A172 (cell line): ENCODE measurements at places on chromosomes 6 and 20.

DNA sequence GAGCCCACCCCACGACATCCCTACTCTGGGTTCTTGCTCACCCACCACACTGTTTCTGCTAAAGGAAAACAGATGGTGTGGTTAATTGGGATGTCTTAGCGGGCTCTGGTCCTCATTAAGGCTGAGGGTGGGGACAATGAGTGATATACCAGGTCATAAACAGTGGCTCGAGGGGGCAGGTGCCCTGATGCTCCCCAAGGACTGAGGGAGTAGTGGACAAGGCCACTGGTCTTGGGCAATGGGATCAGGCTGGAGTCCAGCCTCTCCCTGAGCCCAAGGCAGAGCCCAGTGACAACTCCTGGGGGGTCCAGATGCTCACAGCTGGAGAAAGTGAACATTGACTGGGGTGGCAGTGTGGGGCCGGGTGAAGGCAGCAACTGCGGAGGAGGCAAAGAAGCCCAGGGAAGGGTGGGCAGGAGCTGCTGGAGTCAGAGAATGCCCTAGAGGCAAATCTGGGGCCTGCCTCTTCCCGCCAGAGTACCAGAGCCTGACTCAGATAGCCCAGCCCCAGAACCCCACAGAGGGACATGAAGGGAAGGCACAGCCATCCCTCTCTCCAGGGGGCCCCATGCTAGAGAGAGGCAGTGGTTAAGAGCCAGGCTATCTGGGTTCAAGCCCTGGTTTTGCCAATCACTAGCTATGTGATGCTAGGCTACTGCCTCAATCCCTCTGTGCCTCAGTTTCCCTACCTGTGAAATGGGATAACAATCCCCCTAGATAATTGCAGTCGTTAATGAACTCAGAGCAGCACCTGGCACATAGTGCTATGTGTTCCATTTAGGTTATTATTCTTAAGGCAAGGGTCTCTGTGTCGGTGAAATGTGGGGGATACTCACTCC lies 72.3 kb downstream of the MRPL14 start:
- DNase-seq = peak; percentile 64

- DNase-seq = no peak
Observed at GRCh38 chr6:43523284-43523683, 6.4 kb downstream of the POLR1C start.

- DNase-seq = no peak
Observed at GRCh38 chr6:7138921-7139358, 31.2 kb downstream of the RREB1 start.

DNA sequence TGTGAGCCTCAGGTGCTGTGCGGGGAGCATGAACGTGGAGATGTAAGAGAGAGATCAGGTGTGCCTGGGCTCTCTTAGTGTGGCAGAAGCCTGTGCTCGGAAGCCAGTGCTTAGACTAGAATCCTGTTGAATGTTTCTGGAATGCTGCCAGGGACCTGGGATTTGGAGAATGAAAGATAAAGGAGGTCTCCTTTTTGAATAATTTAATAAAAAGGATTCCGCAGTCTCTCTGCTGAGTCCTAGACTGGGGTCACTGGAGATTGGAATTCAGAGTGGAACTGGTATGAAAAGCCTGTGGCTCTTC lies 18.8 kb upstream of the EFCAB8 start:
- no peak for DNase-seq

DNA sequence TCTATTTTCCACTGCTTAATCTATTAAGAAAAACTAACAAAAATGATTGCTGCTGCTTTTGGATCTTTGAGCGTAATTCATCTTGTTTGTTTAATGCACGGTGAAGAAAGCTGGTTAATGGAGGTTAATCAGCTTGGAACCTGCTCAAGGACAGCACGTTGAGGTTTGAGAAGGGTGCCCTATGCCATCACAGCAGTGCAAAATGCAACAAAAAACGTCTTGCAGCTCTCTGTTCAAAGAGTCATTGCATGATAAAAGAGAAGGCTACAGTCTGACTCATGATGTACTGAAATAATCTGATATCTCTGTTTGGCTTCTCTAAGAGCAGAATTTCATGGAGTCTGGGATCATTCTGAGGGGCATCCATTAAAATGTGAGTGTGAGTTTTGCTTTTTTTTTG lies 80.6 kb upstream of the PREP start:
- DNase-seq = peak; percentile 38

- no peak for DNase-seq
Observed at GRCh38 chr6:88135578-88136114, 30.5 kb downstream of the CNR1 start.

GRCh38 chr6:53465732-53466131 lies 79.2 kb downstream of the GCLC start:
- no peak for DNase-seq

DNA sequence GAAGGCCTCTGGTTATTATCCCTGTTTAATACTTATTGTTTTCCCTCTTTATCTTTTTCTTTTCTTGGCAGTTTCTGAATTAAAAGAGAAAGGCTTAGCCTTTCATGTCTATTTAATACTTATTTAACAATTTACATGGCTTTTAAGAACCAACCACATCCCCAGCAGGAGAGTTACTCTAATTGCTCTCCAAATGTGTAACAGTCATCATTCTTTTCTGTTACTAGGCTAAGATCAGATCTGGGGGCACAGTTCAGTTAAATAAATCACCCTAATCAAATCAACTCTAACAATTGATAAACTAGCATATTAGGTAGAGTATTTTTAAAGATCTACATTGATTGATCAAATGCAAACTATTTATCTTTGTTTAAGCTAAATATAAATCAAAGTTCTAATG lies 54.1 kb upstream of the NT5E start:
- no peak for DNase-seq

GRCh38 chr6:33957892-33958525 lies 154.2 kb upstream of the MLN start:
- DNase-seq = no peak

DNA sequence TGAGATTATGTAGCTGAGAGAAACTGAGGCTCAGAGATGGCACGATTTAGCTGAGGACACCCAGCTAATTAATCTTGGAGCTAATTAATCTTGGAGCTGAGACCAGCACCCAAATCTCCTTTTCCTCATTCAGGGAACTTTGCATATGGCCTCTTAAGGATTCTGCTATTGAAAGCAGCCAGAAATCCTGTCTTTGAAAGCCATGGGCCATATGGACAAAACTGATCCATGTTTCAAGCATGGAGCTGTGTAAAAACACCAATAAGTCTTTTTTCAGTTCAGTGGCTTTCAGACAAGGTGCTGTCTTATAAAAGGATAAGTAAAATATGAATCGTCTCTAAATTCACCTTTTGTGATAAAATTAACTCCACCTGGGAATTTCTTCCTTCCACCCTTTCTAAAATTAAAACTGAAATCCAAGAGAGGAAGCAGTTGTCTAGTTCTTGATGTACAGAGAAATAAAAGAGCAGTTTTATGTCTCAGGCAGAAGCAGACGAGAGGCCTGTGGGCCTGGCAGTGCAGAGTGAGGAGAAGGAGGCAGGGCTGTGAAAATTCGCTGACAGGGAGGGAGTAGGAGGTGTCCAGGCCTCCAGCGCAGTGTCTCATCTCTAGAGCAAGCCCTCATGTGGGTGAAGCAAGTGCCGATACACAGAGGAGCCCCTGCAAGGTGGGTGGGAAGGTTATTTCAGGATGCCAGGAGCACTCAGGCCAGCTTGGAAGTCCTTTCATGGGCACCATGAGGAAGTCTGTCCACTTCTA lies 266.9 kb downstream of the UST start:
- DNase-seq = no peak

- peak; percentile 8 for DNase-seq
Observed at GRCh38 chr6:156017838-156018237, 562.2 kb upstream of the NOX3 start.

DNA sequence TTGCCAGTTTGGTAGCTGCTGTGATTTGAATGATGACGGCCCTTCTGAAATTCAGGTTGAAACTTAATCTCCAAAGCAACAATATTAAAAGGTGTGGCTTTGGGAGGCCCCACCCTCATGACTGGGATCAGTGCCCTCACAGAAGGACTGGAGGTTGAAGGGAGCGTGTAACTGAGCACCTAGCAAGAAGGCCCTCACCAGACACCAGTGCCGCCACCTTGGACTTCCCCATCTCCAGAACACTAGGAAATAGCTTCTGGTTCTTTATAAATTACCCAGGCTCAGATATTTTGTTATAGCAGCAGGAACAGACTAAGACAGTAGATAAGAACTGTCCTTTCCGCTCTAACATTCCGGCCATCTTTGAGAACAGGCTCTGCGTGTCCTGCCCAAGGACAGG lies 243.1 kb downstream of the DLL1 start:
- no peak for DNase-seq

GRCh38 chr6:170234419-170234818 lies 56.5 kb downstream of the DLL1 start:
- no peak for DNase-seq

DNA sequence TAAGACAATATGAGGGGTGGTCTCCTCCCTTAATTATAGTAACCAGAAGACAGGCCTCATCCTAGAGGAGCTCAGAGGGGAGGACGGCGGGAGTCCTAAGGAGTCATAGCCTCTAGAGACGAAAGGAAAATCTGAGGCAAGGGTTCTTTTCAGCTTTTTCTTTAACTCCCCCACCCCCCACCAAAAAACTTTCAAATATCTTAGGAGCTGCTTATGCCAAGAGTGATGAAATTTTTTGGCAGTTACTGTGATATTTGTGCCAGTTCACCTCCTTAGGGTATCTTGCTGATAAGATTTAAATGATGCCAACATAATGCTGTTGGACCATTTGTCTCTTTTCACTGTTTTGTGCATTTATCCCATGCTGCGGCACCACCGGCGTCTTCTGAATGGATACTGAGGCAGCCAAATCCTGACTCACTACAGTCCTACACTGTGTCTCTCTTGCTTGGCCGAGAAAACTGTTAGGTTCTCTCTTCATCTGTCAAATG lies 44.5 kb upstream of the DSE start:
- DNase-seq = no peak

DNA sequence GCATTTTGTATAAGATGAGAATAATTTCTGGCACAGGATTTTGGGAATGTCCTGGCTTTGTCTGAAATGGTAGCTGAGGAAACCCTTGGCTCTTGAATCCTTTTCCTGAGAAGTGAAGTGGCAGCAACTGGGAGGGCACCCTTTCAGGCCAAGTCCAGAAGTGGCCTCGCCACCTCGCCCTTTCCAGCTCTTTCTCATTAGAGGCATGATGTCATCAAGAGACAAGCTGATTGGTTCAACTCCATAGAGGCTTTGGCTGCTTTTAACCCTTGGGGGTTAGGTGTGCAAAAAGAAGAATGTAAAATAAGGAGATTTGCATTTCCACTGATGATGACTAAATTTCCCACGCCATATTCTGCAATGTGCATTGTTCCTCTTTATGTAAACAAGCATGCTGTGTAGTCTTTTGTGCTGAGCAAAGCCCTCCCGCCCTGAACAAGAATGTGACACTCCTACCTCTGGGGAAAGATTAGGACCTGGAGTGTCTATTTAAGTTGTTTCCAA lies 116.5 kb downstream of the TCP11 start:
- DNase-seq = peak; percentile 69

DNA sequence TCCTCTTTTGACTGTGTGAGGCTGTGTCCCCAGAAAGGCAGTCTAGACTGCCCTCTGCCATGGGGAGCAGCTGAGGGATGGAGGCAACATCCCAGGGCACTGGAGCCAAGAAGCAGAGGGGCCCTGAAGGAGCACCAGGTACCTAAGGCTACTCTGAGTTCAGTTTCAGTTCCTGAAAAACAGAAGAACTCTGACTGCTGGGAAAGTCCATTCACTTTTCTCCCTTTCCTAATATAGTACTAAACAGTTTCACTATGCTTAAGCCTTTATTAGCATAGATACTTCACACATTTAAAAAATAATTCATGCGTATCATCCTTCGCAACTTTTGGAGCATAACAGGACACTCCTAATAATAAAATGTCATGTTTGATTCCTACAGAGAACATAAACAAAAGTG lies 130.0 kb downstream of the FOXC1 start:
- DNase-seq = no peak

DNA sequence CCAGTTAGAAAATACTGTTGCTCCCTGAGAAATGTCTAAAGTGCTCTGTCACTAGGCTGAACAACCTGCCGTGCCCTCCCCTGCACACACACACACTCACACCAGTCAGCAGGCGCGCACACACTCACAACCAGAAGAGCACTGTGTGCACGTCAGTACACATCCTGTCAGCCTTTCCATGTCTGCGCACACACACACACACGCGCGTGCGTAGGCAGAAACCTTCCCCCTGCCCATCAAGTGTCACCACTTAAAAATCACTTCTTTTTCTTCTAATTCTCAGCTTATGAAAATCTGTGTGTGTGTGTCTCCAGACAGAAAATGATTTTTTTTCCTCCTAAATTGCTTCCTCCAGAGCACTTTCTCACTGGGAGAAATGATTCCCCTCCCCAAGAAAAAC lies 100.3 kb downstream of the EDN3 start:
- DNase-seq = no peak

GRCh38 chr6:44228031-44228430 lies 4.6 kb downstream of the SLC29A1 start:
- no peak for DNase-seq

DNA sequence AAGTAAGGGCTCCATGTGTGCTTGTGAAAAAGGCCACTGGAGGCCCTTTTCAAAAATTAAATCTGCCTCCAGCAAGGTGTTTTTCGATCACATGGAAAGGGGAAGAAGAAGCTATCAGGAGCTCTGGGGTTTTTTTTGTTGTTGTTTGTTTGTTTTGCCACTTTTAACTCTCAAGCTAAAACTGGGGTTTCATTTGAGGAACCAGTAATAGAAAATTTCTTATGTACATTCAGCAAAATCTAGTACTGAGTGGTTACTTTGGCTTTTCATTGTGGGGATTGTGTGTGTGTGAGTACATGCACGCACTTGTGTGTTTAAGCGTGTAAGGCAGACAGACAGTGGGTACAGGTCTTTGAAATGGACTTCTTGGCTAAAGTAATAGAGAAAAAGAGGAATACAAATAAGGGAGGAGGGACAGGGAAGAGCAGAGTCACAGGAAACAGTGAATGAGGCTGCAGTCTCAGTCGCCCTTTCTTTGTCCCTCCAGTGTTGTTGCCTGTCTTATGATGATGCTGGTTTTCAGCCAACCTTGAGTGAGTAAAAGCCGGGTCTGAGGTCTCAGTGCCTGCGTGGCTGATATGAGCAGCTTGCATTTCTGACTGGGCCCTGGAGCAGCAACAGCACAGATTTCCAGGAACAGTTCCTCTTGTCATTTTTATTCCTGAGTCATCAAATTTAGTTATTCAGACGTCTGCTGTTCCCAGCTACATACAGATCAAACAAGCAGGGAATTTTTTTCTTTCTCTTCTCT lies 26.2 kb downstream of the SLC16A10 start:
- peak; percentile 41 for DNase-seq

- no peak for DNase-seq
Observed at GRCh38 chr20:64102647-64103354, 4.6 kb downstream of the NPBWR2 start.

- DNase-seq = no peak
Observed at GRCh38 chr6:154359161-154359574, 2.6 kb upstream of the IPCEF1 start.

GRCh38 chr20:35453647-35454046 lies 1.8 kb upstream of the CEP250 start:
- DNase-seq = no peak

GRCh38 chr6:19024737-19025136 lies 637.6 kb downstream of the RNF144B start:
- peak; percentile 27 for DNase-seq
